ENCODE measurements at places on chromosomes 2 and 18. TPM values are rescaled to one million over a fixed set of nuclear protein-coding genes. Genes with fewer than 3 reads are reported as not detected.

- no peak for DNase-seq
Measured at GRCh38 chr2:171531291-171531690, 9.0 kb downstream of the CYBRD1 start.

- no peak for DNase-seq
Measured at GRCh38 chr2:59314031-59314766, 1073.1 kb upstream of the FANCL start.

DNA sequence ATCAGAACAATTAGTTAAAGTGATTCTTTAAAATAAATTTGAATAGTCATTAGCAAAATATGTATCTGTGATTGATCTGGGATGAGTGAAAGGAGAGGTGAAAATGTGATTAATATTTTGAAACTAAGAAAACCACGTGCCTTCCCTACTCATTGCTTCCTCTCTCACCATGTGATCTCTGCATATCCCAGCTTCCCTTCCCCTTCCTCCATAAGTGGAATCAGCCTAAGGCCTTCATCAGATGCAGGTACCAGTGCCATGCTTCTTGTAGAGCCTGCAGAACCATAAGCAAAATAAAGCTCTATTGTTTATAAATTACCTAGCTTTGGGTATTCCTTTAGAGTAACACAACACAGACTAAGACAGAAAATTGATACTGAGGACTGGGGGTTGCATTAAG is 11.2 kb upstream of the STAT1 start:
- no peak for DNase-seq

- DNase-seq, result no peak
Measured at GRCh38 chr2:84526562-84526961, 10.3 kb downstream of the DNAH6 start.

Gene NHEJ1
- 30.7 TPM for total RNA-seq

- DNase-seq, result no peak
Measured at GRCh38 chr2:148701877-148702276, 57.3 kb downstream of the EPC2 start.

DNA sequence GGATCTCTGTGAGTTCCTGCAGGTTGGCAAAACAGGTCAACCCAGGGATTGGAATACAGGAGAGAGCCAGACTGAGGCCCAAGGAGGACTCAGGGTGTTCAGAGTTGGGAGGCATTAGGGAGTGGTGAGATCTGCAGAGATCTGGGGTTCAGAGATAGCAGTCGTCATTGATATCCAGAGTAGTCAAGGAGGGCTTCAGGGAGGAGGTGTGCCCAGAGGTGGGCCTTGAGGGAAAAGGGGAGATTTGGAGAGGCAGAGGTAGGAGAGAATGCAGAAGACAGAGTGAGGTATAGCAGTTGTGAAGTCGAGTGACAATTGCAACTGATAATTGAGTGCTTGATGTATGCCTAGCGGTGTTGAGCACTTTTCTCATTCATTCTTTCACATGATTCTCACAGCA is 70.3 kb downstream of the CTIF start:
- no peak for DNase-seq

- no peak for DNase-seq
Measured at GRCh38 chr18:24185805-24186204, 46.9 kb downstream of the CABYR start.

DNA sequence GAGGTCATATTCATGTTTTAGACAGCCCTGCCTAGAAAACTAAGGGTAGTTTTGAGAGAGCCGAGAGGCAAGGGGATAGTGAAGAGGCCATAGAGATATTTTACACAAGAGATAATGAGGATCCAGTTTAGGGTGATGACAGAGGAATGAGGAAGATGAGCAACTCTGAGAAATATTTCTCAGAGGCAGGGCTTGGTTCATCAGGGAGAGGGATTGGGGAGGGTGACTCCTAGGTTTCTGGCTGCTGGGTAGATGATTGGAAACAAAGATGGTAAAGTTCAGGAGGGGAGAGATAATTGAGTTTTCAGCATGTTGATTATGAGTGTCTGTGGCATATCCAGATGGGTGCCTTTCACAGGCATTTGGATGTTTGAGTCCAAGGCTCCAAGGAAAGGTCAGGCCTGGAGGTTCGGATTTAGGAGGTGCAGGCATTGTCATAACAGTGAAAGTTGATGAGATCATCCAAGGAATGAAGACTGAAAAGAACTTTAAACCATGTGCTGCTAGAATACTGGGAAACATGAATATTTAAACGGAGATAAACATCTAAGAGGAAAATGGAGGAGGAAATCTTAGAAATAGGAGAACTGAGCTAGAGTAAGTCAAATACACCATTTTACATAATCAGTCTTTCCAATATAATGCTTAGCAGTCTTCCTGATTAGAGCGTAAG is 7.4 kb downstream of the MYL12B start:
- DNase-seq, result no peak

GRCh38 chr2:58812771-58813344 is 571.7 kb upstream of the FANCL start:
- DNase-seq, result no peak

Gene CNRIP1
- 2.5 TPM for total RNA-seq

GRCh38 chr2:11742317-11742701 is 4.1 kb upstream of the LPIN1 start:
- no peak for DNase-seq

- DNase-seq, result no peak
Measured at GRCh38 chr2:237229905-237230304, 144.2 kb downstream of the COPS8 start.

Gene NEU2
- not detected for total RNA-seq

- DNase-seq, result no peak
Measured at GRCh38 chr2:65357959-65358294, 74.5 kb downstream of the SPRED2 start.

DNA sequence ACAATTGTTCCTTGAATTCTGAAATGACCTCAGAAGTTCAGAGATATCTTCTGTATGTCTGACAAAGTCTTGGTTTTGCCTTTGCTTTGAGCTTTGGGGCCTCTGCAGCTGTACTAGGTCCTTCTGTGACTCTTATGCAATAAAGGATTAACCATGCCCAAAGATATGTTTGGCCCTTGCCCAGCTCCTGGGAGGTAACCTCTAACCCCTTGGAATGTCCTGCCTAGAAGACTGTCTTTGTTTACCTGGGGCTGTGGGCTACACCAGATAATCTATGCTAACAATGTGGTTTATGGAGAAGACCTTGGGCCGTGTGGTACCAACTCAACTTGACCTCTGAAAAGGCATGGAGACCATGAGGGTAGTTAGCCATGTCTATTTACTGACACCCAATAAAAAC is 140.9 kb upstream of the CAPN13 start:
- DNase-seq, result no peak

GRCh38 chr2:200422071-200422470 is 87.8 kb downstream of the KCTD18 start:
- DNase-seq, result no peak

Gene COL4A3
- 0.42 TPM for total RNA-seq

Gene CD207
- 0.21 TPM for total RNA-seq

- no peak for DNase-seq
Measured at GRCh38 chr2:2581331-2582159, 250.5 kb upstream of the MYT1L start.

GRCh38 chr18:36440614-36441013 is 143.1 kb downstream of the FHOD3 start:
- DNase-seq, result no peak

Gene AKAIN1
- not detected for total RNA-seq

Gene CAB39
- 87.8 TPM for total RNA-seq

DNA sequence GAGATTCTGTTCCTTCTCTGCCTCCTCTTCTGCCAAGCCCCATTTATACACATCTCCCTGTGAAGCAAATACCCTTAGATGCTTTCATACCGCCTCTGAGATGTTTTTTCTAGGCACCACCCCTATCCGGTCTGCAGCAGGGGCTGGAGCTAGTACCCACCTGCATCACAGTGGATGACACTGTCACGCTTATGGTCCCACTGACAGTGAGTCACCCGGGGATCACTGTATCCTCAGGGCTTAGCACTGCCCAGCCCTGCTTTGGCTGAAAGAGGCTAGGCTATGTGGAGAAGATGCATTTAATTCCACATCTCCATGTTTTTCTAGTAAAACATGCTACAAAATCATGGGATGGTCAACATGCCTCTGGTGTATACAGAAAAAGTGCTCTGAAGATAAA is 9.9 kb downstream of the FABP1 start:
- no peak for DNase-seq

Gene SPATA3
- total RNA-seq, result not detected

Gene ARHGAP28
- 2.9 TPM for total RNA-seq

GRCh38 chr2:225074366-225074765 is 32.1 kb upstream of the DOCK10 start:
- DNase-seq, result no peak

- DNase-seq, result no peak
Measured at GRCh38 chr2:139217641-139218040, 437.5 kb upstream of the NXPH2 start.

DNA sequence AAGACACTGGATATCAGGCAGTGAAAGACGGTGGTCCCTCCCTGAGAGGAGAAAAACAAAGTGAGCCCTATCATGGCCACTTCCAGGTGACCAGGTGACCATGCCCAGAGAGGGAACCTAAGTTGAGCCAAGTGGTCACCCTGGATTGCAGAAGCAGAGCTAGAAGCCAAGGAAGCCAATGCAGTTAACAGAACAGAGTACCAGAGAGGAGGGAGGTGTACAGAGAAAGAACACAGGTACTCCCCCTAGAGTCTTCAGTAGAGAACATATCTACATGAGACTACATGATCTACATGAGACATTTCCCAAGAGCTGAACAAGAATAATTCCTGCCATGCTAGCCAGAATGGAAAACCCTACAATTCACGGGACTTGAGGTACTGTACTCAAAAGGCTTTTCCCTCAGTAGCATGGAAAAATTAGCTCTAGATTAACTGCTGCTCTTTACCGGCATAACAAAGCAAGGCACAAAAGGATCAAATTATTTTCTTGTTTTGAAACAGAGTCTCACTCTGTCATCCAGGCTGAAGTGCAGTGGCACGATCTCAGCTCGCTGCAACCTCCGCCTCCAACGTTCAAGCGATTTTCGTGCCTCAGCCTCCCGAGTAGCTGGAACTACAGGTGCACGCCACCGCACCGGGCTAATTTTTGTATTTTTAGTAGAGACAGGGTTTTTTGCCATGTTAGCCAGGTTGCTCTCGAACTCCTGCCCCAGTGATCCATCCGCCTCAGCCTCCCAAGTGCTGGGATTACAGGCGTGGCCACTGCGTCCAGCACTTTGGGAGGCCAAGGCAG is 23.5 kb downstream of the ROCK2 start:
- DNase-seq, result no peak

Gene IL18R1
- 3.0 TPM for total RNA-seq

Gene LAMA3
- 31.9 TPM for total RNA-seq

DNA sequence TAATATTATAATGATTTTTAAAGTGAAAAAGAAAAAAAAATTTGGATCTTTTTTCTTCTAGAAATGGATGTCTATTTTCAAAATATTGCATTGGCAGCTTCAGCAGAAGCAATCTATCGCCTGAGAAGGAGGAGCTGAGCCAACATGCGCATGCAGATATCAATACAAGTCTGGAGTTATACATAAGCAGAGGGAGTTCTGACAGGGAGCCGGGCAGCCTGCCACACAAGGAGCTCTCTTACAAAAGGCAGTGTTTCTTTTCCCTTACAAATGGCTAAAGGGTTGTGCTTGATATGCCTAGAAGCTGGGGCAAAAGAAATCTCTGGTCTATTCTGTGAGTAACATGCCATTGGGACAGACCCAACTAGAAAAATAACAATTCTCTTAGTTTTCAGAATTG is 291.9 kb upstream of the TRIB2 start:
- DNase-seq, result no peak

DNA sequence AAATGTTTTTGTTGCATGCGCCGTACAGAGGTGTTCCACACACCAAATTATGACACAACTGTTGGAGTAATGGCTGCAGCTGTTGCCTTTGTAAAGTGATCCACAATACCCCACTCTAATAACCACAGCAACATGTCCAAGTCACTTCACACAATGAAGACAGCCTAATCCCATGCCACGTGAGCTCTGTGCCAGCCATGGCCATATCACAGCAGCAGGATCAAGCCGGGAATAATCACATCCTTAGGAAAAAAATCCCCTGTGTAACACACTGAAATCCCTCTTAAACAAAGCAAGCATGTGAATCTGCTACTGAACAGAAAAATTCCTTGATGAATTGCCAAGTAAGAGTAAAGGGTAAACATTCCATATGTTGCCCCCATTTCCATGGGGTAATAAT is 179.5 kb upstream of the PARD3B start:
- no peak for DNase-seq

GRCh38 chr2:189002079-189002478 is 27.9 kb downstream of the COL3A1 start:
- no peak for DNase-seq

DNA sequence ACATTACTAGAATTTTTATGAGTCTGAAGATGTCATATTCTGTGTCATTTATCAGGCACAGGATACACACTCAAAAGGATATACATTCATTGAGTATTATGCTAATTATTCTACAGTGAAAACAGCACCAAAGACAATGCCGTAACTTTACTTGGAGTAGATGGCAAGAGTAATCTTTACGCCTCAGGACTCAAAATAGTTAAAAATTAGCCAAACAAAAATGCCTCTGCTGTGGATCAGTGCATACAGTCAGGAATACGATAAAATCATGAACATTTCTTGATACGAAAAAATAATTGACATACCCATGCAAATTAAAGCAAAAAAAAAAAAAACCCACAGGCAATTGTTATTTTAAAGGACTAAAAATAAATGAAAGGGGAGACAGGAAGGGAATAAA is 129.7 kb downstream of the NETO1 start:
- DNase-seq, result no peak

Gene ALPG
- 1.7 TPM for total RNA-seq

Gene FBXO36
- 1.9 TPM for total RNA-seq

DNA sequence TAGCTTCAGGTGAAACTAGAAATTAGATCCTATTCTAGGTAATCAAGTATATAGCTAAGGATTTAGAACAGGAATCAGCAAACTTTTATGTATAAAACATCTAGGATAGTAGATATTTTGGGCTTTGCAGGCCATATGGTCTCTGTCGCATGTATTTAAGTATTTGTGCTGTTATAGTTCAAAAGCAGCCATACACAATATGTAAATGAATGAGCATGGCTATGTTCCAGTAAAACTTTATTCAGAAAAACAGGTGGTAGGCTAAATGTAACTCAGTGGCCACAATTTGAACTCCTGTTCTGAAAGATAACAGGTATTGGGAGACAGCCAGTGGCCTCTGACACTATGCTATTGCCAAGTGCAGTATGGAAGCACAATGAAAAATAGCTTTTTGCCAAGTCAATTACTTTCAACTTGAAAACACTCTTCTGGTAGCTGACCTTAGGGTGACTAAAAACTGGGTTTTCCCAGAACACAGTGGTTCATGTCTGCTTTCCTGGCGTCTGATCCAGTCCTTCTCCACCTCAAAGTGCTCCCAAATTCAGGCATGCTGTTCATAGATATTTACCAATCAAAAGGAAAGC is 304.7 kb upstream of the SYT4 start:
- DNase-seq, result no peak

Data from colonic mucosa (tissue), 4 donors.